Globus pallidus (tissue), 1 donor: ENCODE measurements at places on chromosomes 6 and 20.

DNA sequence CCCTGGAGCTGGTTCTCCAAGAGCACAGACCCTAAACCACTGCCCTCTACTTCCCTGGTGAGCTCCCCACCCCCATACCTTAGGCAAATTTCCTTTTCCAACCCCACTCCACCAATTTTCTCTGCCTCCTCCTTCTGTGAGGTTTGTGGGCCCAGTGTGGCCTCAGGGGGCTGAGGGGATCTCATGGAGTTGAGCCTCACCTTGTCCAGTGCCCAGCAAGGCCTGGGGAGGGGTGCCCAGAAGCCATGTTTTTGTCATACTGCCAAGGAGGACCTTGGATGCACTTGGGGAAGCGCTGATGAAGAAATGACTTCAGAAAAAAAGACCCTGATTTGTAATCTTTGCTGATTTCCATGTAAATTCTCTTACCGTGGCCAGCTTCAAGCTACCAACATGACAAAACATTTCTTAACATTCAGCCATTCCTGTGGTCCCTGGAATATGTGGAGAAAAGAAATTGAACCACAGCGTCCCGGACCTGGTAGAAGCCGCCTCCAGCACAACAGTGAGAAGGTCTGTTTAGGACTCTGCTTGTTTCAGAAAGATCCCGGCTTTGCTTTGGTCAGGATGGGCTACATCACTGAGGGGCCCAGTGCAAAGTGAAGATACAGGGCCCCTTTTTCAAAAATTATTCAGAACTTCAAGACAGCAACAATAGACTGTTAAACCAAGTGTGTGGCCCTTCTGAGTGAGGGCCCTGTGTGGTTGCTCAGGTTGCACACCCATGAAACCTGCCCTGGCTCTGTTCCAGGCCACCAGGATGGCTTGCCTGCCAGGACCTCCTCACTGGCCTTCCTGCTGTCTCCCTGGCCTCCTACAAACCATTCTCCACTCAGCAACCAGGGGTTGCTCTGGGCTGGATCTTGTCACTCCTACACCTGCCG lies 52.5 kb downstream of the CHMP4B start:
- no peak for DNase-seq

DNA sequence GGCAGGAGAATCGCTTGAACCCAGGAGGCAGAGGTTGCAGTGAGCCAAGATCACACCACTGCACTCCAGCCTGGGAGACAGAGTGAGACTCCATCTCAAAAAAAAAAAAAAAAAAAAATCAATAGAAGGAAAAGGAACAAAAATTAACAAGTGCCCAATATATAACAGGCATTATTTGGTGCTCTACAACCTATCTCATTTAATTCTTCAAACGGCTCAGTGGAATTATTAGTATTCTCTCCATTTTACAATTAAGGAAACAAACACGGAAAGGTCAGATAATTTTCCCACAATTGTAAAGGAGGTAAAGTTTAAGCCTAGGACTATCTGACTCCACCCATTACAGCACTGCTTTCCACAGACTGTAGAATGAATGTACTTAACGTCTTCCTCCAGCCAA lies 19.8 kb downstream of the CCNC start:
- no peak for DNase-seq

DNA sequence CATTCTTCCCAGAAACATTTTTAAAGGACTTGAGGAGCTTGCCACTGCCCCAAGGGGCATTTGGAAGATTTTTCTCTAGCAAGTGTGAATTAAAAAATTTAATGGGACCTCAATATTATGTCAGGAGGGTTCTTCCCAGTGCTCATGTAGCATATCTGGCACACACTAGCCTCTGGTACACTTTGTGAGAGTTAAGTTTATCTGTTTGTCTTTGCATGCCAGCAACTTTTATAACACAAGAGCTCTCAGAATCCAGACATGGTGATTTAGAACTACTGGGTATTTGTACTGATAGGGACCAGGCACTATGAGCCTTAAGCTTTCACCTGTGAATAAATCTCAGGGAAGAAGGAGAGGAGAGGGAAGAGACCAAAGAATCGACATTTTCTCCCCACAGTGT lies 12.9 kb downstream of the SPINT3 start:
- no peak for DNase-seq

GRCh38 chr6:99458319-99458718 lies 33.2 kb upstream of the PNISR start:
- no peak for DNase-seq

GRCh38 chr6:12538881-12539357 lies 177.6 kb upstream of the PHACTR1 start:
- DNase-seq = no peak

- no peak for DNase-seq
Measured at GRCh38 chr20:57615445-57615811, 4.8 kb downstream of the ZBP1 start.

GRCh38 chr6:11097476-11097875 lies 3.8 kb downstream of the SMIM13 start:
- no peak for DNase-seq

- DNase-seq = no peak
Measured at GRCh38 chr20:10984913-10985312, 311.1 kb upstream of the JAG1 start.

GRCh38 chr20:61923371-61924166 lies 142.1 kb downstream of the TAF4 start:
- DNase-seq = no peak

- DNase-seq = no peak
Measured at GRCh38 chr6:73393278-73393677, 1.4 kb upstream of the DDX43 start.

- DNase-seq = no peak
Measured at GRCh38 chr6:93746892-93747291, 327.5 kb upstream of the EPHA7 start.

DNA sequence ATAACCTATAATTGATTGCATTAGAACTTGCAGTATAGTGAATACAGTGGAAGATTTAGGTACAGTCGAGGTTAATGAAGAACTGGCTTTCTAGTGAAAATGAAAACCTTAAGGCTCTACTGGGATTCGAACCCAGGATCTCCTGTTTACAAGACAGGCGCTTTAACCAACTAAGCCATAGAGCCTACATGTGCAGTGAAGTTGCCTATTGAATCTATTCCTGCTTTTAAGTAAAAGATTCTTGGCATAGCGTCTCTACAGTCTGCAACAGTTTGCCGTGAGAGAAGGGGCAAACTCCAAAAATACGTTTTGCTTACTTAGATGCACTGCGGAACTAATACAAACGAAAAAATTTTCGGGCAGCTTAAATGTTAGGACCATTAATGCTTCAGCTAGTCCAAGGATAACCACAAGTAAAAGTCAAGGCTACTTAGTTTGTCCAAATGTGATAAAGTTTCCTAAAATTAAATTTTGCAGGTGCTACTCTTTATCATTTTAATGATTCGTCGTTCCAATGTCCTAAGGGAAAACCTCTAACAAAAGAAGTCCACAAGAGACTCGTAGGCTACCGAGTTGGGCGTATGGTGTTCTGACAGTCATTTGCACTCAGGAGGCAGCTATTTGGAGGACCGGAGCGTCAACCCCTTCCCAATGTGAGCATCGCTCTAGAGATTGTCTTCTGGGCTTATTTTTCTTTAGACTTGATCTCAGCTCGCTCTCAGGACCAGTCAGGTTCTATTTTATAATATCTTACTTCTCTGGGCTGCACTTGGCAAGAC lies 31.3 kb upstream of the ZSCAN23 start:
- DNase-seq = peak; percentile 11

DNA sequence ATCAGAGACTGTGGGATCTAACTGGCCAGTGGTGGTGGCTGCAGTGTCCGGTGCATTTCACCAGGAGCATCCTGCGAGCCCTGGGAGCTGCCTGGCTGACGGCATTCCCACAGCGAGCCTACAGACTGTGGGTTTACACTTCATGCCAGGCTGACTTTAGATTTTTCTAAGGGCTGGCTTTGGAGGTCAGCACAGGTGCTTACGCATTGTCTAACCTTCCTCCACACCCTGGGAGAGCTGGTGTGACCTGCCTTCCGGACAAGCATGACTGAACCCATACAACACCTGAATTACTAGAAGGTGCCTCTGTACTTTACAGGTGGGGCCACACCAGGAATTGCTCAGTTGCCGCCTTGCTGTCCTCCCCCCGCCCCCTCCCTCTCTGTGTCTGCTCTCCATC lies 96.2 kb downstream of the RREB1 start:
- no peak for DNase-seq

DNA sequence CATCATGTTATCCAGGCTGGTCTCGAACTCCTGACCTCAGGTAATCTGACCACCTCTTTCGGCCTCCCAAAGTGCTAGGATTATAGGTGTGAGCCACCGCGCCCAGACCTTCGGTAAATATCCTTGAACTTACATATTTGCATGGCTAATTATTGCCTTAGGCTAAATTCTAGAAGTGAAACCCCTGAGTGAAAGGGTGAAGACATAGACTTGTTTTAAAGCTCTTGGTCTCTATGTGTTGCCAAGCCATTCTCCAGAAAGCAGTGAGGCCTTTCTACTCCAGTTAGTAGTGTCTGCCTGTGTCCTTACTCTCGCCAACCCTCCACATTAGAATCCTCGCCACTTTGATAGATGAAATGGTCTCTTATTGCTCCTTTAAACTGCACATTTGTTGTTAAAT lies 2.6 kb upstream of the NOTCH4 start:
- no peak for DNase-seq

DNA sequence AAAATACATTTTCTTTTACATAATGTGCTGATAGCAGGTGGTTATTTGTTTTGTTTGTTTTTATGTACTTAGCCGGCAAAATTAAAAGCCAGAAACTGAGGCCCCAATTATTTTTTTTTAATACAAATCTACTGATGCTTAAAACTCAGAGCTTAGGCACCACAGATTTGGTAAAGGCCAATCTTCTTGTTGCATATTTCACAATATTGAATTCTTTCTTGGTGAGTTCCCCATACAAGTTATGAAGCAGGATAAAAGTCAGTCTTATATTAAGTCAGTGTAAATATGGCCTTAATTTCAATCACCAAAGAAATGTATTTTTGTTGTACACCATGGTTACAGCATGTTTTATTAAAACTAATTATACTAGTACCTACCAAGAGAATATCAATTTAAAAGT lies 16.3 kb upstream of the ZDHHC14 start:
- no peak for DNase-seq

- DNase-seq = no peak
Measured at GRCh38 chr20:20832715-20833114, 120.3 kb upstream of the RALGAPA2 start.

GRCh38 chr20:58374027-58374850 lies 14.8 kb upstream of the VAPB start:
- no peak for DNase-seq

GRCh38 chr6:157831424-157832249 lies 8.6 kb downstream of the SNX9 start:
- DNase-seq = no peak

DNA sequence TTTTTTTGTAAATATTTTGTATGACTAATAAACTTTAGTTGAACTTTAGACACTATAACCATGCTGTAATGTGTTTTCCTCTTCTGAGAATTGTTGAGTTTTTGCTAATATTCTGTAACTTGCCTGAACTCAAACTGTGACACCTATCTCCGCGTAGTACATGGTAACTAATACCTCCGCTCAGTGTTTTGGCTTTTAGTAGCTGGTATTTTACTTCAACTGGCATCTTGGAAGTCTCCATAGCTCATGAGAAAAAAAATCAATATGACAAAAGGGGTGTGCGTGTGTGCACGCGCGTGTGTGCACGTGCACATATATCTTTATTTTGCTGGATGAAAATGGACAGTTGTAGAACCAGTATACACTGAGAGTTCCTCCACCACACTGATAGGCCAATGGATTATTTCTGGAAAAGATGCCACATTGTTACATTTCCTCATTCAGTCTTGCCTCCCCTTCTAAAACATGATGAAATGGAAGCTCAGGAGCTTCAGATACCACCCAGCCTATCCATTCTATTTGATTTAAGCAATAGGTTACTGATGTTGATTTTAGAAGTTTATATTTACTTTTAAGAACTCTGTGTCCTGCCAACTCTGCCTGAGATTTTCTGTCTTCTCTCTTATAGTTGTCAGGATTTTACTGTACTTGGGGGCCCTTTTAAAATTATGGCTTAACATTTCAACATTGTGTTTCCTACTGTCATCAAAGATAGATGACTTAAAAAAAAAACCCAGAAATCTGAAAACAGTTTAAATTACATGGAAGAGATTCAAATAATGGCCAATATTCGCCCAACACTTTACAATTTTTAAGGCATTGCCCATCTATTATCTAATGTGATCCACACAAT lies 16.3 kb upstream of the ADGRG6 start:
- DNase-seq = no peak

- DNase-seq = no peak
Measured at GRCh38 chr6:161218222-161218621, 55.6 kb downstream of the AGPAT4 start.

DNA sequence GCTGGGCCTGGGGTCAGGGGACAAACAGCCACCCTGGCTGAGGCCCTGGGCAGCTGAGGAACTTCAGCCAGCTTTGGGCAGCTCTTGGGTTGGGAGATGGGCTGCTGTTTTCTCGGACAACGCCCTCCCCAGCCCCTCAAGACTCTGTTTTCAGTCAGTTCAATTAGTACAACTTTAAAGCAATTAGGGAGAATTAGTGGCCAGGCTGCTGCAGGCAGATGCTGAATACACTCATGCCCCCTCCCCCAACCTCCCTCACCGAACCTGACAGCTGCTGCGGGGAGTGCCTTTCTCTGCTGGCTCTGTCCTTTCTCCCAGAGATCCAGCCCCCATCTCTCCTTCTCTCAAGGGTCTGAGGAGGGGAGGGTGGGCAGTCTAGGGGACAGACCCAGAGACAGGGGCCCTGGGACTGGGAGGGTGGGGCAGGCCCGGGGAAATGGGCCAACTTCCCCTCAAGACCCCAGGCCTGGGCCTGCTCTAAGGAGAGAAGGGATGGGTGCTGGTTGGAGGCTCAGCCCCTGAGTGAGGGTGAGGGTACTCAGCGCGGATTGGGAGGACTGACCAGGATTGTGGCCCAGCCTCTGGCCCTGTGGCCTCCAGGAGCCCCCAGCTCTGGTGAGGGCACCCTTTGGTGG lies 17.8 kb upstream of the MYT1 start:
- no peak for DNase-seq

GRCh38 chr6:16236009-16236501 lies 2.3 kb upstream of the GMPR start:
- DNase-seq = no peak

- DNase-seq = no peak
Measured at GRCh38 chr20:19000078-19000477, 186.5 kb downstream of the SCP2D1 start.

- no peak for DNase-seq
Measured at GRCh38 chr20:50885068-50885467, 46.2 kb downstream of the ADNP start.
